Activated CD4-positive, alpha-beta T cell treated with anti-CD3 and anti-CD28 coated beads, Interleukin-2, amount 10 ng/mL, durations not matched to agents 7 days and 5 days (primary cell): ENCODE measurements at places on chromosomes 5 and 9.
A peak's percentile ranks its signal among the peaks of the same experiment; 100 is the strongest.

DNA sequence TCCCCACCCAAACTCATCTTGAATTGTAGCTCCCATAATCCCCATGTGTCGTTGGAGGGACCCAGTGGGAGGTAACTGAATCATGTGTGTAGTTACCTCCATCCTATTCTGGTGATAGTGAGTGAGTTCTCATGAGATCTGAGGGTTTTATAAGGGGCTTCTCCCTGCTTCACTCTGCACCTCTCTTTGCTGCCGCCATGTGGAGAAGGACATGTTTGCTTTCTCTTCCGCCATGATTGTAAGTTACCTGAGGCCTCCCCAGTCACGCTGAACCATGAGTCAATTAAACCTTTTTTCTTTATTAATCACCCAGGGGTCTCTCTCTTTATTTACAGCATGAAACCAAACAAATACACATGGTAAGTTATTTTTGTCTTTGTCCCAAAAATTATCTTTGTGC lies 726.1 kb downstream of the CDH18 start:
- no peaks in the 10 kb centered on the region for H3K27me3 ChIP-seq
- H3K4me1 ChIP-seq, result no peaks in the 10 kb centered on the region
- no peak overlapping the region for H3K27ac ChIP-seq
- no peak for DNase-seq
- no peaks in the 10 kb centered on the region for H3K36me3 ChIP-seq

GRCh38 chr9:15755660-15756059 lies 202.8 kb downstream of the CCDC171 start:
- no peak overlapping the region for H3K4me3 ChIP-seq
- no peaks in the 10 kb centered on the region for H3K36me3 ChIP-seq
- no peak for DNase-seq
- no peaks in the 10 kb centered on the region for H3K4me1 ChIP-seq
- no peak overlapping the region for H3K27ac ChIP-seq

- DNase-seq, result no peak
- no peaks in the 10 kb centered on the region for H3K36me3 ChIP-seq
- no peak overlapping the region for H3K27ac ChIP-seq
- no peaks in the 10 kb centered on the region for H3K27me3 ChIP-seq
These were observed 246.6 kb downstream of the SPOCK1 start for GRCh38 chr5:137252512-137252911.

- DNase-seq, result no peak
- no peaks in the 10 kb centered on the region for H3K36me3 ChIP-seq
- H3K27ac ChIP-seq, result no peak overlapping the region
These were observed 18.0 kb upstream of the SMC2 start for GRCh38 chr9:104075801-104076753.

DNA sequence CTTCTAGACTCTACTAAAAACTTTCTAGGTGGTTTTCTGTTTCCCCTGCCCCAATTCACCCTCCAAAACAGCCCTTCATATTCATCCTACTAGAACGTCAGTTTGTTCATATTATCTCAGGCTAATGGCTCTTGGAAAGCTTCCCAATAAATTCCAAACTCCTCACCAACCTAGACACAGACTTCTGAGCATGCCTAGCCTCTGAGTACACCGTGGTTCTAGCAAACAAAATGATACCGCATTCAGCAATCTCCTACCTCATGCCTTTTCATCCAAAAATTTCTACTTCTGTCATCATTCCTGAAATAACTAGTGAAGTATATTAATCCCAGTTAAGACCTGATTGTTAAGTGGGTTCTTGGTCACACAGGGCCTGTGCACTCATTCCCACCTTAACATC lies 46.5 kb upstream of the NR5A1 start:
- H3K36me3 ChIP-seq, result no peaks in the 10 kb centered on the region
- no peak overlapping the region for H3K27ac ChIP-seq
- peaks cover 6% of the 10 kb centered on the region for H3K4me1 ChIP-seq
- no peaks in the 10 kb centered on the region for H3K27me3 ChIP-seq
- DNase-seq, result no peak

- peak overlapping the region; percentile 74 for H3K4me3 ChIP-seq
- H3K27ac ChIP-seq, result peak overlapping the region; percentile 76
- H3K36me3 ChIP-seq, result peaks cover 21% of the 10 kb centered on the region
- DNase-seq, result no peak
These were observed 1.3 kb downstream of the TMEM250 start for GRCh38 chr9:136117291-136117915.

DNA sequence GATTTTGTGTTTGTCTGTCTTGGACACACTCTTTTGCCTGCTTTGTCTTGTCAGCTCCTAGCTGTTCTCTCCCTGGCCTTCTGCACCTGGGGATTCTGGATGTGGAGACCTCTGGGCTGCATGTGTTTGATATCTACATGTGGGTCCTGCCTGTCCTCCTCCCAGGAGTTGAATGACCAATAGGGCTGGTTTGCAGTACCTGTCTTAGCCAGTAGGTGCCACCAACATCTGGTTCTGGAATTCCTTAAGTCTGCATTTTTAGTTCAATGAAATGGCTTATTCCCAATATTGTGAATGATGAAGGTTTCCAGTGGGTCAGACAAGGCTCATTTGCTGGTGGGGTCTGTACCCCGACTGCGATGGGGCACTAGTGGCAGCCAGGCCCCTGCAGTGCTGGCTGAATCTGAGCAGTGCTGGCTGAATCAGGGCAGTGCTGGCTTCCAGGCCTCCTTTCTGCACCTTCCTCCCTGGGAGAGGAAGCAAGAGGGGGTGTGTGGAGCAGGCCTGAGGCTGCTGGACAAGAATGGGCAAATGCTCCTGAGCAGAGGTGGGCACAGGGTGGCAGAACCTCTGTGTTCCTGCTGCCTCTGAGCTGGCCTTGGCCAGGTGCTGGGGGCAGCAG lies 73.3 kb downstream of the RXRA start:
- no peak for DNase-seq
- H3K36me3 ChIP-seq, result no peaks in the 10 kb centered on the region
- no peaks in the 10 kb centered on the region for H3K27me3 ChIP-seq
- H3K4me1 ChIP-seq, result peaks cover 31% of the 10 kb centered on the region

- peak overlapping the region; percentile 66 for H3K4me3 ChIP-seq
- peaks cover 4% of the 10 kb centered on the region for H3K36me3 ChIP-seq
- H3K27ac ChIP-seq, result no peak overlapping the region
- H3K4me1 ChIP-seq, result peaks cover 39% of the 10 kb centered on the region
- DNase-seq, result no peak
These were observed 37.0 kb upstream of the LCP2 start for GRCh38 chr5:170334626-170335025.

- DNase-seq, result no peak
- peaks cover 46% of the 10 kb centered on the region for H3K4me1 ChIP-seq
- no peaks in the 10 kb centered on the region for H3K27me3 ChIP-seq
- H3K36me3 ChIP-seq, result peaks cover under 1% of the 10 kb centered on the region
- no peak overlapping the region for H3K27ac ChIP-seq
These were observed 4.0 kb downstream of the ELL2 start for GRCh38 chr5:95957561-95958203.

GRCh38 chr5:73437101-73437776 lies 11.3 kb downstream of the FOXD1 start:
- H3K27ac ChIP-seq, result peak overlapping the region; percentile 25
- peaks cover 6% of the 10 kb centered on the region for H3K4me1 ChIP-seq
- no peak overlapping the region for H3K4me3 ChIP-seq
- H3K36me3 ChIP-seq, result no peaks in the 10 kb centered on the region
- H3K27me3 ChIP-seq, result peaks cover 82% of the 10 kb centered on the region

DNA sequence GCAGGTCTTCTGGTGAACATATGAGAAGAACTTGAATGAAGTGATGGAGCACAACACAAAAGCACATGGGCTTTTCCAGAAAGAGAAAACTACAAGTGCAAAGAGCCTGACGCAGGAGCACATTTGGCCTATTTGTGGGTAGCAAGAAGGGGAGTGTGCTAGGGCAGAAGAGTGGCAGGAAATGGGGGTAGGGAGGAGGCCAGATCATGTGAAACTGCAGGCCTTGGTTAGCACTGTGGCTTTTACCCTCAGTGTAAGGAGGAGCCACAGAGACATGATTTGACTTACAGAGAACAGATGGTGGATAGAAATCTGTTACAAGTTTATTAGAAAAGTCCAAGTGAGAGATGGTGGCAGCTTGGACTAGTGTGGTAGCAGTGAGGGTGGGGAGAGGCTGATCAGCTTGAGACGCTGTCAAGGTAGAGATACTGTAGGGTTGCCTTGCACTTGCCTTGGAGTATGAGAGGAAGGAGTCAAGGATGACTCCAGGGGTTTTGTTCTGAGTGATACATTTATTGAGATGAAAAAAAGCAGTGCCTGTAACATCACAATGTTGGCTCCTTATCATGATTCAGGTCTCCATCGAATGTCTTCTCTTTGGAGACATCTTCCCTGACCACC lies 126.7 kb downstream of the PPP2R2B start:
- H3K27ac ChIP-seq, result peak overlapping the region; percentile 95
- peaks cover 40% of the 10 kb centered on the region for H3K4me1 ChIP-seq
- no peaks in the 10 kb centered on the region for H3K27me3 ChIP-seq
- H3K36me3 ChIP-seq, result peaks cover 18% of the 10 kb centered on the region

DNA sequence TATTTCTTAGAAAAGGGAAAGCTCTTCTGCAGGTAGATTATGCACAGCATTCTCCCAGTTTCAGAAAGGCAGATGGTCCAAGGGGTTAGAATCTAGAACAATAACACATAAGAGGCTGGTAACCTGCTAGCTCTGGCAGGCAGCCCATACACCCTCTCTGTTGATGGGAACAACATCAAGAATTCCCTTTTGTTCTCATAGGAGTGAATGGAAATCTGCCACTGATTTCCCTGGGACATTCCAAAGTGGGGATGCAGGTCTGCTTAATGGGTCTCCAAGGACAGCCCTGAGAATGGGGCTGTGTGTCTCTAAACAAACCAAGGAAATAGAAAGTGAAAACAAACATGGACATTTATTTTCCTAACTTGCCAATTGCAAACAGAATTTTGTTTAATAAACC lies 456.8 kb downstream of the EBF1 start:
- H3K36me3 ChIP-seq, result no peaks in the 10 kb centered on the region
- no peak for DNase-seq
- no peak overlapping the region for H3K27ac ChIP-seq
- no peak overlapping the region for H3K4me3 ChIP-seq

GRCh38 chr9:120156376-120156775 lies 423.6 kb downstream of the CDK5RAP2 start:
- H3K27ac ChIP-seq, result no peak overlapping the region
- H3K27me3 ChIP-seq, result no peaks in the 10 kb centered on the region
- no peaks in the 10 kb centered on the region for H3K4me1 ChIP-seq
- no peak overlapping the region for H3K4me3 ChIP-seq

DNA sequence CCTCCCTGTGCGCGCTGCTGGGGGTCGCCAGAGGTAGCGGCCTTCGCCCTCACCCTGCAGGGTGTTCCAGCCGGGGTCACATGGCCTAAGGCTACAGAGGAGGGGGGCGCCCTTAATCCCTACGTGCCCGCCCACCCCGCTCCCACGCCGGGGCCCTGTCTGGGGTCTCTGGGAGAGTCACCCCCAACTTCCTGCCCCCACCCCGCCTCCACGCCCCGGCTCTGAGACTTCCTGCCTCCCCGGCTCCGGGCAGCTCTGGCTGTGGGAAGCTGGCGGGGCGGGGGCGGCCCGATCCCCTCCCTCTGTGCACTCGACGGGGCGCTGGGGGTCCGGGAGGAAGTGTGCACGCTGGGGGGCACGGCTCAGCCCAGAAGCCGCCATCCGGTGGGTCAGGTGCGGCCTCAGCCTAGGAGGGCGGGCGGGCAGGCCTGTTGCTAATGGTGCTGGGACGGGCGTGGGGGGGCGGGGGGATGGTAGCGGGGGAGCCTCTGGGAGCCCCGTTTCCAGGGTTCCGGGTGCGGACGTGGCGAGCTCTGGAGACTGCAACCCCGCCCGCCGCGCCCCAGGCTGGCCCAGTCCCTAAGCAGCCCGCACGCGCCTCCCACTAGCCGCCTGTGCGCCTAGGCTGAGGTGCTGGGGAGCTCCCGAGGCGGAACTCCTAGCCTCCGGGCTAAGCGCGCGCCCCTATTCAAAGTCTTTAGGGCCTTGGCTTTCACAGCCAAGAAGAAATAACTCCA lies 61.6 kb downstream of the CXXC5 start:
- no peak for DNase-seq
- no peak overlapping the region for H3K27ac ChIP-seq
- no peak overlapping the region for H3K4me3 ChIP-seq
- H3K4me1 ChIP-seq, result peaks cover 14% of the 10 kb centered on the region
- peaks cover 33% of the 10 kb centered on the region for H3K27me3 ChIP-seq

GRCh38 chr9:18350995-18351595 lies 122.9 kb upstream of the ADAMTSL1 start:
- H3K4me3 ChIP-seq, result no peak overlapping the region
- no peaks in the 10 kb centered on the region for H3K36me3 ChIP-seq
- H3K4me1 ChIP-seq, result no peaks in the 10 kb centered on the region
- H3K27me3 ChIP-seq, result no peaks in the 10 kb centered on the region
- no peak overlapping the region for H3K27ac ChIP-seq
